ENCODE measurements at places on chromosomes 2 and 18.

GRCh38 chr2:158918452-158918851 lies 50.0 kb upstream of the TANC1 start:
- no peak for DNase-seq

DNA sequence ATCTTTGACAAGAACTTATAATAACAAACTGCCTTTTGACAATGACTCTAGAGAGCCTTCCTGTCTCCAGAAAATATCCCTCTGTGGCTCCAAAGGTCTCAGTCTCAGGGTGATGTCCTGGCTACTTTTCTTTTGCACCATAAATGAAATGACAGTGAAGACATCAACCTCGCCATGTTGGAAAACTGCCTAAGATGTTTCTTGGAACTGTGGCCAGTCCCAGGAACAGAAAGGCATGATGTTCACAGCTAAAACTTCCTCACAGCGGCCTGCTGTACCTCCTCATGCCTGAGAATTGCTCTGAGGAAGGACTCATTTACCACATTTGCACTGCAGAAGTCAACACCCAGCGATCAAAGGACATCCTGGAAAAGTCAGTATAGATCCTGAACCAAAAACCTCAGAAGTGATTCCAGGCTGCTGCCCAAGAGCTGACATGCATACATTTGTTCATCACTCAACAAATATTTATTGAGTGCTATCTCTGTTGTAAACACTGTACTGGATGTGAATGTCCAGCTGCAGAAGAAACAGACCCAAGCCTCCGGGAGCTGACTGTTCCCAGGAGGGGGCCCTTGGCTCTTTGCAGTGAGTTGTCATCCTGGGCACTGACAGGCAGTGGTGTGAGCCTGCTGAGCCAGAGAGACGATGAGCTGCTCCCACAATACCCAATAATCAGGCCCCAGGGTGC lies 64.3 kb upstream of the ACSL3 start:
- DNase-seq, result no peak

DNA sequence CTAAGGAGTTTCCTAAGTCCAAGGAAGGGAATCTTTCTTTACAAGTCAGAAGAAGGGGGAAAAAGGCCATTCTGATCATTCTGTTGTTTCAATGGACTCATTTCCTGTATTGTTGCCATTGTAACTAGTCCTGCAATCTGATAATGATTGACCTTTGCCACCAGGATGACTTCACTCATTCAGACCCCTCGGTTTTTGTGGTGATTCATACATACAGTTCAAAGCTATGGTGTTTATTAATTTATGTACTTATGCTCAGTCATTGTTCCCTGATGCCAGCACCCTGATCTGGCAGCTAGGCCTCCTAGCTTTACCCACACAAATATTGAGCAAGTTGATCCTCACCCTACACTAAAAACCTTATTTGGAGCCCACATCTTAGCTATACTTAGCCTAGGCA lies 57.6 kb upstream of the ZNF519 start:
- DNase-seq, result no peak

- DNase-seq, result no peak
These were observed 126.2 kb upstream of the TMEM200C start for GRCh38 chr18:6021306-6022073.

GRCh38 chr2:227160164-227160563 lies 3.8 kb downstream of the COL4A4 start:
- DNase-seq, result no peak

DNA sequence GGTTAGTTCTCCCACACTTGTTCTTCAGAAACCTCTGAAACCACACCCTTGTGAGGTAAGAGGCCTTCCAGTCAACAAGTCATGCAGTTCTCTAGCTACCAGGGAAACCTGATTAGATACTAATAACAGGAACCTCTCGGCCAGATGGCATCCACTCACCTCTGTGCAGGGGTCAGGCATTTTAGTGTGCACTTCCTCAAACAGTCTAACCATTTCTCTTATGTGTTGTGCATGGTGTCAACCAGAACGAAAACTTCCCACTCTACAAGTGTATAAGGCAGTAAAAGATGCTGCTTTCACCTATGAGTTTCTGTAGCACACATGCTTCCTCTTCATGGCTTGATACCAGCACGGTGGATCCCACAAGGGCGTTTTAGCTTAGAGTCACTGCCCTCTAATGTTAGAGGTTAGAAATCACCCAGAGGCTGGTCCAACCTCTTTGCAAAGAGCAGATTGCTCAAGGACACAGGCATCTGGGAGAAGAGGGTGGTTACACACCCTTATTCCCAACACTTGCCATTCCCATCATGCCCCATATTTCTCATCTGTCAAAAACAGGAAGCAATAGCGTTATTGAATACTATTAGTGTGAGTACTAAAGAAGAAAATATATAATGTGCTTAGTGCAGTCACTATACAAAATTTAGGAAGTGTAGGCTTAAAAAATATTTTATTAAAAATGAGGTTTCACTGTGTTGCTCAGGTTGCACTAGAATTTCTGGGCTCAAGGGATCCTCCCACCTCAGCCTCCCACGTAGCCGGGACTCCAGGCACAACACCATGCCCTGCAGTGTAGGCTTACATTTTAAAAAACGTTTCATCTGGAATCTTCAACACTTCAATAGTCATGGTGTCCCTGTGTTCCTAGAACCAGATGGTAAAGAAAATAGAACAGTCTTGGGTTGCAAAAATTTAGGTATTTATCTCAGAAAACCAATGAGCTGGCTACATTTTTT lies 34.5 kb upstream of the RAB31 start:
- no peak for DNase-seq

DNA sequence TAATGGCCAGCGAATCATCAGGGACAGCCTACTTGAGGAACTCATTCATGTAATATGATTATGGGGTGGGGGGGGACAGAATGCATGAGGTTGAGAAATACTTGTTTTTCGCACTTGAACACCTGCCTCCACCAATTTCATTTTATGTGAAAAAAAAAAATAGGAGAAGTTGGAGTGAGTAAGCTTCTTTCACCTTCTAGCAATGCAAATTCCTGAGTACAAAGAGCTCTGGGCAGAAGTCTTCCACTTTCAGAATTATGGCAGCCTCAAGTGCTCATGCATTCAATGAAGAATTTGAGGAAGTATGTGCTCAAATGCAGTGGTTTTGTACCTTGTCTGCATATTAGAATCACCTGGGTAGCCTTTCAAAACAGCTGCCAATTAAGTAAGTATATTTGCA lies 40.1 kb upstream of the GPD2 start:
- no peak for DNase-seq

DNA sequence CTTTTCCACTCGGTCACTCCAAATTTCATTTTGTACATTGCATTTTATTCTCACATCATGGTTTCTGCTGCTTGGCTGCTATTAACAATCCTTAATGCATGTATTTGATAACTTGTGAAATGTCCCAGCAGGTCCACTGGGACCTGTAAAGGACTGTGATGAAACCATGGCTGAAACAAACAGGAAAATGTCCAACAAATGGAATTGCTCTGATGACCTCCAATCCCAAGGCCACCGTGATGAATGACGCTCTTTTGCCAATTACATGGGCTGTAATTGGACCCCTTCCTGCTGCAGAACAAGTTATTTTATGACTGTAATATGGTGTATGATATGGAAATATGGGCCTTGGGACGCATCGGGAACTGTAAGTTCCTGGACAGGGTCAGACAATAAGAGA lies 224.2 kb upstream of the CXCR4 start:
- no peak for DNase-seq

DNA sequence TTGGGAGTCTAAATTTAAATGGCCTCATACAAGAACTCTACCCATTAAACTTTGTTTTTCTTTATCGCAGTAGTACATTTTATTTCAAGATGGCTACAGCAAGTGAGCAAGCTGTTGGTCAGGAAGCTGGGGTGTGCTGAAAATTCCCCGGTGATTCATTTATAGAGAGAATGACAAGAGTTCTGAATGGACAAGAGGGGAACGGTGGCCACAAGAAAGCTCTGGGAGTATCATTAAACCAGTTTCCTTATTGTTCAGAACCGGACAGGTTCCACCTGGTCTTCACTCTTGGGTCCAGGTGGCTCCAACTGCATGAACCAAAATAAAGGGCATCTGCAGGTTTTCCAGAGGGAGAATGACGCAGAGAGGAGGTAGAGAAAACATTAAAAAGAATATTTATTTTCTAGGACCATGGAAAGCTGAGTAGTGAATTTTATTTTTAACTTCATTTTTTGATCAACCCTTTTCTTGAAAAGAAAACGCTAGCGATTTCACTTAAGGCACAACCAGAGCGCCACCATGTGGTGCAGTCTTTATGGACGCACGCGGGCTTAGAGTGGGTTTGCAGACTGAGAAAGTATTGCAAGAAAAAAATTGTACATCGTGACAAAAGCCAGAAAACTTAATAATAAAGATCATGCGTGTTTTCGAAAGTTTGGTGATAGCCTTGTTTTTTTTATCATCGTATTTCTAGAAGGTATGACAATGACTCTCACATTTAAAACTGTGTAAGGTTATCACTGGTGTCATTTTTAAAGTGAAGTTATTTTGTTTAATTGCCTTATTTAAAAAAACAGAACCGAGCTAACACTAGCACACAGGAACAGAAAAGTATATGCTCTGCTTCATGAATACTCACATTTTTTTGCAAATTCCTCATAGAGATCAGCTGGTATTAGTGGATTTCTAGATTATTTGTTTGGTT lies 97.9 kb upstream of the NOL4 start:
- DNase-seq, result no peak

GRCh38 chr2:150232321-150232720 lies 255.1 kb downstream of the RND3 start:
- no peak for DNase-seq

DNA sequence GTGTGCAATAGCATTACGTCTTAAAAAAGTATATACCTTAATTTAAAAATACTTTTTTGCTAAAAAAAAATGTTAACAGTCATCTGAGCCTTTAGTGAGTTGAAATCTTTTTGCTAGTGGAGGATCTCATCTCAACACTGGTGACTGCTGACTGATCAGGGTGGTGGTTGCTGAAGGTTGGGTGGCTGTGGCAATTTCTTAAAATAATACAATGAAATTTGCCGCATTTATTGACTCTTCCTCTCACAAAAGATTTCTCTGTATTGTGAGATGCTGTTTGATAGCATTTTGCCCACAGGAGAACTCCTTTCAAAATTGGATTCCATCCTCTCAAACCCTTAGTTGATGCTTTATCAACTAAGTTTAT lies 46.1 kb upstream of the ANXA4 start:
- DNase-seq, result no peak

- no peak for DNase-seq
These were observed 20.7 kb downstream of the SLC14A2 start for GRCh38 chr18:45635893-45636509.

DNA sequence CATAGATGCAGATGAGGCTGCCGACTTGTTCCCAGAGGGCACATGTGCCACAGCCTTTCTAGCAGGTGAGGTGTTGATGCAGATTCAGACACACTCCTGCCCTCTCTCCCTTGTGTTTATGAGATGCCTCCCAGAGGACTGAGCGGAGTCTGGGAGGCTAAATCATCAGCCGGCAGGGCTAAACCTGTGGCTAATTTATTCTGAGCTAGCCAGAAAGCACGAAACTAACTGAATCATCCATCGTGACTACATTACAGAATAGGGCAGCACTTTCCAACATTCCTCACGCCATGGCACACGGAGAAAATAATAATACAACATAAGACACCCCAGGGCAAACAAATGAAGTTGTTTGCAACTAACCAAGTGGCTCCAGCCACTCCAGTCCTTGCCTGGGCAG lies 101.7 kb upstream of the FZD7 start:
- DNase-seq, result no peak

- no peak for DNase-seq
These were observed 33.5 kb downstream of the RHBDD1 start for GRCh38 chr2:226869371-226869770.

- DNase-seq, result no peak
These were observed 81.9 kb downstream of the CD226 start for GRCh38 chr18:69865776-69866175.

DNA sequence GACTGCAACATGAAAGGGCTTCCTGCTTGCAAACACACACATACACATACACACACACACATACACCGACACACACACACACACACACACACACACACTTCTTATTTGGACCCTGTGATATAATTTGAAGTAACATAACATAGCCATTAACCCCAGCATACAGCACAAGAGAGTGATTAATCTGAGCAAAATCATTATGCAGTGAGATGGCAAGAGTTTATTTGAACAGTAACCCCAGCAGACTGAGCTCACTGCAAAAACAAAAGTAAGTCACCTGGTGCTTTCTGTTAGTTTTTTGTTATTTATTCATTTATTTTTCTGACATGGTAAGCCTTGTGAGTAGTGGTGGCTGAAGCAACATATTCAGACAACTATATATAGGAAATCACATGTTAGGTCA lies 93.7 kb downstream of the NOL4 start:
- DNase-seq, result no peak

GRCh38 chr2:96847586-96847985 lies 3.8 kb upstream of the ANKRD23 start:
- no peak for DNase-seq

DNA sequence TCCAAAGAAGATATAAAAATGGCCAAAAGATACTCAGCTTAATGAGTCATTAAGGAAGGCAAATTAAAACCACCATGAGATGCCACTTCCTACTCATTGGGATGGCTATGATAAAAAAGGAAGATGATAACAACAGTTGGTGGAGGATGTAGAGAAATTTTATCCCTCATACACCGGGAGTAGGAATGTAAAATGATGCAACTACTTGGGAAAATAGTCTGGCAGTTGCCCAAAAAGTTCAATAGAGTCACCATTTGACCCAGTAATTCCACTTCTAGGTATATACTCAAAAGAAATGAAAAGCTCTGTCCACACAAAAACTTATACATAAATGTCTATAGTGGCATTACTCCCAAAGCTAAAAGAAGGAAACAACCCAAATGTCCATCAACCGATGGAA lies 10.1 kb upstream of the SULT1C2 start:
- DNase-seq, result no peak

GRCh38 chr2:174120346-174120745 lies 128.0 kb downstream of the OLA1 start:
- DNase-seq, result no peak

DNA sequence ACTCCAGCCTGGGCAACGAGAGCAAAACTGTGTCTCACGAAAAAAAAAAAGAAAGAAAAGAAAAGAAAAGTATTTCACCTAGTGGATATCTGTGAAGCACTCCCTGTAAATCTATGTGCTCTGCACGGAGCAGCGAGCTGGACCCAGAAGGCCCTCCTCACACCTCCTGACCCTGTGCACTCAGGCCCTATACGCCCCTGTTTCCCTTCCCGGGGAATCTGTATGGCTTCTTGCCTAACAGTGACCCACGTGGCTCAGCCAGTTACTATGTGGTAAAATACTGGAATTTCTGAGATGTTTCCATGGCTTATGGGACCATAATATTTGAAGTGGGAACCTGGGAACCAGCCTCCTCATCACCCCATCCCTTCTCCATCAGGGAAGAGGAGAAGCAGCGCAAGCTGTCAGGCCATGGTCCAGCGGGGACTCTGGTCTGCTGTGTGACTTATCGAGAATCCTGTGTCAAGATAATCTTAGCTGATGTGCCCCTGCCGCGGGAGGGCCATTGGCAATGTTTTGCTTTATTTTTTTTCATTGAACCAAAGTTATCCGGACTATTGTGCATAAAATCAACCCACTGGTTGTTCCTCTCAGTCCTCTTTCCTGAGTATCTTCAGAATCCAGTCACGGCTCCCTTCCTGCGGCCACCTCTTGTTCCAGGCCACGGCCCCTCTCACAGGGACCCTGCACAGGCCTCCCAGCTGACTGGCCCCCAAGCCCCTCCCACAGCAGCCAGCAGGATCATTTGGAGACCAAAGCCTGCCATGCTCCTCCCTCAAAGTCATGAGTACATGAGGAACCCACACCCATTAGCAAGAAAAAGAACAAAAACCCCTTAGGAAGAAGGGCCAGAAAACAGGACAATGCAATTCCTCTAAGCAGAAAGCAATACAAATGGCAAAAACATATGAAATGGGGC lies 30.6 kb downstream of the SDC1 start:
- no peak for DNase-seq

Data from NCI-H1436 treated with DMSO at 0.1 percent for 48 hours (cell line).